Stimulated activated CD4-positive, alpha-beta T cell treated with anti-CD3 and anti-CD28 coated beads, Interleukin-2, amount 100 ng/mL, for 4 hours (primary cell): ENCODE measurements at places on chromosomes 6 and 20.

DNA sequence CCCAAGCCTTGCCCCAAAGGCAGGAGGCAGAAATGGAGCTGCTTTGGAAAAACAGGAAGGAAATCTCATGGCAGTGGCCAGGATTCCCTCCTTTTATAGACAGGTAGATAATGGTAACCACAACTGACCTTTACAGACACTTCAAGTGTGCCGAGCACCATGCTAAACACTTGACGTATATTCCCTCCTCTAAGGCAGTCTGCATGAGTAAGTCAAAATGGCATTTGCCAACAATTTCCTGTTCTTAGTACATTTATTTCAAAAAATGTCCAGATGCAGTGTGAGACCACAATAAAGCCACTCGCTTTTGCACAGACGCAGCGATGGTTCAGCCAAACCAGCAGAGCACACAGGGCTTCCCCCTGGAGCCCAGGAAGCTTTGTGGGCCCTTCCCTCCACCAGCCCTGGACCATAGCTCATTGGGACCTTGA, 16.5 kb upstream of the GPR6 start:
- DNase-seq = no peak

GRCh38 chr6:160222491-160222890, 36.1 kb downstream of the SLC22A2 start:
- DNase-seq = no peak

DNA sequence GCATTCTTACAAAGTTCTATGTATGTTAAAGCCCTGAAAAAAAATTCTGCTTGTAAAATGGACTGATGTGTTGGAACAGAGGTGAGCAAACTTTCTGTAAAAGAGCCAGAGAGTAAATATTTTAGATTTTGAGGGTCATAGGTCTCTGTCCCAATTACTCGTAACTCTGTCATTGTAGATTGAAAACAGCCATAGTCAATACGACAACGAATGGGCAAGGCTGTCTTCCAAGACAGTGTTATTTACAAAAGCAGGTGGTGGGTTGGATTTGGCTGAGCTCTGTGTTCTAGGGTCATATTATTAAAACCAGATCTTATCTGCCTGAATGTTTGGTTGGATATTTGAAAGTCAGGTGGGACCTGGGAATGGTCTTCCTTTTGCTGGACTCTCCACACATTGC, 135.2 kb downstream of the EYA2 start:
- no peak for DNase-seq

DNA sequence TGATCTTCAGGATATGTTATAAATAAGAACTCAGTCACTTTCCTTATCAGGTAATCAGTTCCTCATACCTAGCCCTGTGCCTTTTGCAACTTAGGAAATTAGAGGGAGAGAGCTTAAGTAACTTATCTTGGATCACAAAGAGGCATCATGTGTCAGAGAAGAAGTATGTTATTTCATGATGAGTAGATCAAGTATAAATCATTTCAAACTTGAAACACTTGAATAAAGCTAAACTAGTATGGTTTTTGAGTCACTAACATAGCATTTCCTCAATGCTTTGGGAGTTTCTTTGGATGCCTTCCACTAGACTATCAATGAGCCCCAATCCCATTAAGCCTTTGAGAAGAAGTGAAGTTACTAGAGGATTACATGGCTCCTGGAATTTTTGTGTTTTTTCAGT, 102.6 kb upstream of the TNFAIP3 start:
- DNase-seq = no peak

DNA sequence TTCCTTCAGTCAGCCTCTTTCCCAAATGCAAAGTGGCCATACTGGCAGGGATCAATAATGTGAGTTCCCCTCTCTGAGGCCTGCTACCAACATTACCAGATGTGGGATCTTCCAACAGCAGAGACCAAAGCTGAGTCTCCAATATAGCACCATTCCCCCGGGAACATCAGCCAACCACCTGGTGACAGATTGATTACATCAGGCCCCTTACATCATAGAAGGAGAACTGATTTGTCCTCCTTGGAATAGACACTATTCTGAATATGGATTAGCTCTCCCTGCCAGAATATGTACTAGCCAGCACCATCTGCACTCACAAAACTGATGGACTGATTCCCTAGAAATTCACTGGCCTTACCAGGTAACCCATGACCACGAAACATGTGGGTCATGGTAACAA, 61.9 kb upstream of the CARMIL1 start:
- DNase-seq = no peak
